ENCODE measurements at places on chromosomes 7 and 10.

- DNase-seq: no peak
Measured at GRCh38 chr10:86960003-86960862, 1.8 kb downstream of the SNCG start.

DNA sequence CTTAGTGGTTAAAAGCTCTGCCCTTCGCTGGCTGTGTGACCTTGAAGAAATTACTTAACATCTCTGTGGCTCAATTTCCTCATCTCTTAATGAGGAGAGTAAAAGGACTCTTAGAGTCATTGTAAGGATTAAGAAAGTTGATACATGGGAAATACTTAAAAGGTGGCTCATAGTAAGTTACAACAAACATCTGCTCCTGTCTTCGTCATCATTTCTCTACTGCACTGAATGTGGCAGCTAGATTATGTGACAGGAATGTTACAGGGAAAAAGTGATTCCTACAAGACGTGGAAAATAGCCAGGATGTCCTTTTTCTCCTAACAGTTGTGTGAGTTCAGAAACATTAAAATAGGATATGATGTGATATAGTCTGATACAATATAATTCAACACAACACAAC, 184.7 kb downstream of the FRMD4A start:
- DNase-seq: no peak

DNA sequence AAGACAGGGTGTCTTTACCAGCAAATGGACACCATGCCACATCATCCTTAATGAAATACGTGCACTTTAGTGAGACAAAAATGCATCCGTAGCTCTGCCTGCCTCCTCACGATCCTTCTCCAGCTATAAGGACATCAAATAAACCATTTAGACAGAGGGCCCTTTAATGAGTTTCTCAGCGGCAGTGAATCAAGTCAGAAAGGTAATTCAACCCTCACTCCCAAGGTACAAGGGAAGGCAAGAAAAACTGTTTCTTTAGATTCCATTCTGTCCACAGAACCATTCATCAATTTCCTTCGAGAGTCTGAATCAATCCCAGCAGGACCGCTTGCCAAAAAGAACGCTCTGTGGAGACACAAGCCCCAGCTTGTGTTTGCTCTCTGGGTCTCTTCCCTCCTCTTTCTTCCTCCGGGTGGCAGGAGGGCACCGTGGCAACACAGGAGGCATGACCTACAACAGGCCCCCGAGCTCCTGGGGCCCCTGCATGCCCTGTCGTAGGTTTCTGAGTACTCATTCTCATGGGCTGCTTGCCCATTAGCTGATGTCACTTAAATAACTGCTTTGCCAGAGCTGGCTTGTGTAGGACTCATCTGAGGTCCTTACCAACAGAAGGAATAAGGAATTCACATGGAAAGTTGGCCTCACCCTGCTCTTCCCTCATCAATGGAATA, 297.8 kb upstream of the PRKCQ start:
- no peak for DNase-seq

DNA sequence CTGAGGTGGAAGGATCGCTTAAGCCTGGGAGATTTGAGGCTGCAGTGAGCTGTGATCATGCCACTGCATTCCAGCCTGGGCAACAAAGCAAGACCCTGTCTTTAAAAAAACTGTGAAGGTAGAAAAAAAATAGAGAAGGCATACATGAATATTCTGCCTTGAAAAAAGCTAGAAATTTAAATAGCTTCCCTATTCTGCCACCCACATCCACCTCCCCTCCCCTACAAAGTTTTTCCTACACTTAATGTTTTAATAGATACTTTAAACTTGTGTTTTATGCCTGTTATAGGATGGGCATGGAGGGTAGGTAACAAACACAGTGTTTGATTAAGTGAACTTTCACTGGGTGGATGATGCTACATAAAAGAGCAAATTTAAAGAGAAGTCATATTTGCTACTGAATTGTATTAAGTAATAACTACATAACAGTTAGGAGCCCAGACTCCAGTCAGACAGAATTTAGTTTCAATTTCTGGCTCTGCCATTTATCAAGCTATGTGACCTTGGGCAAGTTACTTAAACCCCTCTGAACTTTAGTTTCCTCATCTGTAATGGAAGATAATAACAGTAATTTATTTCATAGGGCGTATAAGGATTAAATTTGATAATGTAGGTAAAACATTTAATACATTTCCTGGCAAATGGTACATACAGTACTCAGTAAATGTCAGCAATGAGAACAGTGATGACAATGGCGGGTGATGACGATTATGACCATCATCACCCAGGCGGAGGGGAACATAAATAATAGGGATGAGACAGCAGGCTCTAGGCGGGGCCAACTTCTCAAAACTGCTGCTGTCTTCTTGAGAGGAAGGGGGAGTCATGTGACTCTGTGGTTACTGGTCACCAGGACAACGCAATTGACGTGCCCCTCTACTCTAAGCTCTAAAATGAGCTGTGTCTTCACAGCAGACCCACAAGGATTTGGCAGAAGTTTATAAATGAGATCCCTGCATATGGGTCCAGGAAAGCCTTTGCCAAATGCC, 15.8 kb downstream of the DNMBP start:
- DNase-seq: no peak

DNA sequence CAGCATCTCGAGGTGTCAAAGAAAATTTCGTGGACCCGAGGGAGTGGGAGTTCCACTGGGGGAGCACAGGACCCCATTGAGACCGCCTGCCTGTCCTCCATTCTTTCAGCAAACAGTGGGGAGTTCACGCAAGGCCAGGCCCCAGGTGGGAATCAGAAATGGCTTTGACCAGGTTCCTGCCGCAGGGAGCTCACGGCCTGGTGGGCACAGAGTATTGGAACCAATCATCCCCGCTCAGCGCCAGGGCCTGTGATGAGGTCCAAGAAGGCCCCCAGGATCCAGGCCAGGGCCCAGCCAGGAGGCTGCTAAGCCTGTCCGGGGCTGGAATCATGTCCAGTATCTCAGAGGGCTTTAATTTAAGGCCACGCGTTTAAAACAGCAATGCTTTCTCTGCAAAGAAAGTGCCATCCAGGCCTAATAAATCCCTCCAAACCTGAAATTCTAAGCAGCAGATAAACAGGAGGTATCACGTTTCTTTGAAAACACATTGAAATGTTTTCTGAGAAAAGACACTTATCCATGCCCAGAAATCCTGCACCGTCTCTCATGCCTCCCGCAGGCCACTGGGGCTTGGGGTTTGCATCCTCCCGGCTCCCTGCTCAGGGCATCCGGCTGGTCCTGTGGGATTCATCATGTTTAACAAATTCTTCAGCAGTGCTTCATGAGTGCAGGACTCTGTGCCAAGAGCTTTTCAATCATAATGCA, 125.7 kb downstream of the OAT start:
- DNase-seq: no peak

GRCh38 chr7:158498443-158499081, 89.1 kb downstream of the PTPRN2 start:
- DNase-seq: no peak

DNA sequence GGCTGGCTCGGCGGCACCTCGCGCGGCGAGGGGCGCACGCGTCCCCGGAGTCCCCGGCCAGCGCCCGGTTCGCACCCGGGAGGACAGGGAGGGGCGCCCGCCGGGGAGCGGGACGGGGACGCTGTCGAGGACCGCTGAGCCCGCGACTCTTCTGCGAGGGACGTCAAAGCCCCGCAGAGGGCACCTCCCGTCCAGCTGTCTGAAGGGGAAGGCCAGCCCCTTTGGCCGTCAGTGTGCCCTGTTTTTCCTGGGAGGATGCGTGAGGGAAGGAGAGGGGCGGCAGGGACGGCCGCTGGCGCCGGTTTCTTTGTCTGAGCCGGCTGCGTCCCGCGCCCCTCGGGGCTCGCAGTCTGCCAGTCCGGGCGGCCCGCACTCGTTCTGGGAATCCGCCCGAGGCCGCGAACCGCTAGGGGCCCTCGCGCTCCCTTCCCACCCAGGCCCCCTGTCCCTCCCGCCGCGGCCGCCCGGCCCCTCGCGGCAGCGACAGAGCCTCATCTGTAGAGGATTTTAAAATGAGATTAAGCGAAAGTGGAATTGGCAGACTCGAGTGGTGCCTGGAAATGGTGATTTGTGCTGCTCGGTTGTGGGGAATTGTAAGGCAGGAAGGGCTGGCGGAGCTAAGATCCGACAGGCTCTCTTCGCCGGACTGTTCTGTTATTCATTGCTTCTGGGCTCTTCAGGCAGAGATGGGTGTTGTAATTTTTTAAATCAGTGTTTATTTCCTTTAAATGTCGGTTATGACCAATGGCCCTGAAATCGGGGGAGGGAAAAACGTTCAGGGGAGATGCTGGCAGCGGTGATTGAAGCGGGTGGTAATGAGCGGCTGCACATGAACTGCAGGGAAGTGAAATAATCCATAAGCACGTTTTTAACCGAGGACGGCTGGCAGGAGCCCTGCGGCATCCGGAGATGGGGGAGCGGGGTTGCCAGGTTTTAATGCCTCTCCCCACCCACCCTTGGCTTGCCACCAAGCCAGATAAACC, 618 bp upstream of the RELN start:
- no peak for DNase-seq
